ENCODE measurements at places on chromosomes 1 and 21.
A peak's percentile ranks its signal among the peaks of the same experiment; 100 is the strongest.

DNA sequence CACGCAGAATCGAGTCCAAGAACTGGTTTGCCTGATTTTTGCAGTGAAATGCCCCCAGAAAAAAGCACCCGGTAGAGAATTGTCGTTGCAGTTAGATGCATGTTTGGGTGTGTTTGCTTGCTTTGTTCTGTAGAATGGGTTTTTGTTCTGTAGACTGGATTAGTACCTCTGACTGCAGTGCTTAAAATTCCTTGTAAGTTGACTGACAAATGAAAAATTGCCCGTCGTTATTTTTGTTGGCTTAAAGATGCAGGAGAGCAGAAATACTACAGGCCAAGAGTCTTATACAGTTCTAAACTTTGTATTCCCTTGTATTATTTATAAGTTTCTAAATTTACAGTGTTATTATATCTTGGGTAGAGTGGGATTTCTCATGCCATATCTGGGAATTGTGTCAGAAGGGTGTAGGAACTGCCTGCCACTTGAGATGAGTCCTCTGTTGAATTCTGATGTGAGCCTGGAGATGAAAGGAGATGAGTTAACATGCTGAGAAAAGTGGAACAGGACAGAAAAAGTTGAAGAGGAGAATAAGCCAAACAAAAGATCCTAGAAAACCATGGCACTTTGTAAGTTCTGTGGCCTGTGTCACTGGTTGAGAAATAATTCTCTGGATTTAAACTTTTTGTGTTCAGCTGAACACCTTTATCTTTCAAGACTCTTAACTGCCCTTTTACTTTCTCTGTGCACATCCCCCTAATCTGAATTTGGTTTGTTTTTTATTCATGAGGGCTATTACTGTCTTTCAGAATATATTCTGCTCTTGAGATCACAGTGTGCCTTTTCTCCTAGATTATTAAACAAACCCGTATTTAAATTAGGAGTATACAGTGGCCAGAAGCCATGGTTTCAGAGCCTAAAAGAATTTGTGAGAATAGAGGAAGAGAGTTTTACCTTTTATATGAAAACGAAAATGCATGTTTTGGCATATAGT is 1.4 kb downstream of the DESI2 start:
- no peak for DNase-seq

DNA sequence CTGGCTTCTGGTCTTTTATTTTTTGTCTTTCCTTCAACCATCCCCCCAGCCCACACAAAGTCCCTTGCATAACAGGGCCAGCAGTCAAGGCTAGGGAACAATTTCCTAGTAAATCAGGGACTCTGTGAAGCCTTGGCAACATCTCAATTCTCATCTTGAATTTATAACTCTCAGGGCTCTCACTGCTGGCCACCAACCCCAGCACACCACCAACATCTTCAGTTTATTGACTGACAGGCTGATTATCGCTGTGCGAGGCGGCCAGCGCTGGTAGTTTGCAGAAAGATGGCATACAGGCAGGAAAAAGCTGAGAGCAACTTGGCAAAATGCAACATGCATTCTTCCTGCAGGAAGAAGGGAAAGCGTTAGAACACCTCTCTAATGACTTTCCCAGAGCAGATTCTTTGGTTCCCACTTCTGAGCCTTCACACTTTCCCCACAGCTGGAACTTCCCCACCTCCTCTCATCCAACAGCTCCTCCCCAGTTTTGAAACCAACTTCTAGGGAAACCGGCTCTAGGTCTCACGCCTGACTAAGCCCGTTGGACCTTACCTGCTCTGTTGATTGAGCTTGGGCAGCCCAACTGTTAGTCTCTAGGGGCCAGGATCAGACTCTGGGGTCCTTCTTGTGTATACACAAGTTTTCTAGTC is 26.3 kb upstream of the CSF1 start:
- DNase-seq, result no peak

DNA sequence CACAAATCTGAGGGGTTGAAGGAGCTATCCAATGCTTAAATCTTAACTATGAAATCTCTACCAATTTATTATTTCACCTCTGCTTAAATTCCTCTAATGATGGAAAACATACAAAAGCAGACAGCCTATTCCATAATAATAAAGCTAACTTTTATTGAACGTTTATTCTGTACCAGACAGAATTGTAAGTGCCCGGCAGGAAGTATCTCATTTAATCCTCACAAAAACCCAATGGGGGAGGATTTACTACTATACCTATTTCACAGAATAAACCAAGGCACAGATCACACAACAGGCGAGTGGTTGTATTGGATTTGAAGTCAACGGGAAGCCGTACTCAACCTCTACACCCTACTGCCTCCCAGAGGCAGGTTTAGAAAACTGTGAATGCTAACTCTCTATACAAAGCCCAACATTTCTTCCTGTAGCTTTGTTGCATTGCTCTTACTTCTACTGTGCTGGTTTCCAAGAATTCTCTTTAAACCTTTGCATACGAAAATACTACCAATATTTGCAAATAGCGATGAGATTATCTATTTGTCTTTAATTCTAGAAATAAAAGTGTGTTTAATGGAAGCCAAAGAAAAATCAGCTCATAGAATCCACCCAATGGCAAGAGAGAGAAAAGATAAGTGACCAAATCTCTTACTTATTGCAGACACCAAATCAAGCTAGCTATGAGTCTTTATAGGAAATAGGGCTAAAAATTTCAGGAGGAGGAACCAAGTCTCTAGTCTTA is 33.5 kb upstream of the C1orf53 start:
- DNase-seq, result peak; percentile 6

DNA sequence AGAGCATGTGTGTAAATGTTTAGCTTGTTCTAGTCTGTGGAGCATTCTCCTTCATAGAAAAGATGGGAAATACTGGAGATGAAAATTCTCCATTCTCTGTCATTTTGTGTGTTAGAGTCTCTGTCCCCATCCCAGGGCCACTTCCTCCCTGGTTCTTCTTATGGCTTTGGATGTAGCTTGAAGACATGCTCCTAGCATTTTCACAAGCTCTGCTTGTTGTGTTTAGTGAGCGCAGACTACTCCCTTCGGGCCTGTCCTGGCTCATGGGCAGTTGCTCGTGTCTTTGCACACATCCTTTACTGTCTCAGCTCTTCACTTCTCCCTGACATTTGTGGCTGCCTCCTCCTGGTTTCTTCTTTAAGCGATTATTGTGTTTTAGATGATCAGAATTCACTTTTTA is 30.4 kb downstream of the MAPKAPK2 start:
- no peak for DNase-seq

DNA sequence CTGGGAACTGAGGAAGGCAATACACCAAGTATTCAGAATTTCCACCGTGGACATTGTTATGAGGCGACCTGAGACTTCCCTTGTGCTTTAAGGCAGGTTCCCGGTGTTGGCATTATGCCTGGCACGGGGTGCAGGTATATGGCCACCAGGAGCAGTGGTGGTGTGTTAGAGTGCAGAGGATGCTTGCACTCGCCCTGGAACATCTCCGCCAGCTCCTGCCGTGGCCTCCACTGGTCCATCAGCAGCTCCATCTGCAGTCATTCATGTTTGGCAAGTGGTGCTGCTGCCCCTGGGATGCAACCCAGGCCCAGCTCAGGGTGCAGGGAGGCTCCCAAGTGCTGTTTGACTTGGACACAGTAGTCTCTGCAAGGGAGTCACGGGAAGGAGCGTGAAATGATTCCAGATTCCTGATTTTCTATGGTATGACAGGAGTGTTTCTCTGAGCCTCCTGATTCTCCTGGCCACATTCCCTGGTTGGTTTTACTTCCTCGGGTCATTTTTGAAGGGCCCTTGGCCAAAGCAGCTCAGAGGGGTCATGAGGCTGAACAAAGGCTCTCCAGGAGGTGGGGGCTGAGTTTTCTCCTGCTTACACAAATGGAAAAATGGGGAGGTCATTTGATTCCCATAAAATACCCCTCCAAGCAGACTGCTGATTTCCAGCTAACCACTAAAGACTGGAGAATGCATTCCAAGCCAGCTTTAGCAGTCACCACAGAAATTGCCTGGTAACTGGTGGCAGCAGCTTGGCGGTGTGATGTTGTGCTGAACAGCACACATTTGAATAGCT is 60.4 kb upstream of the PSEN2 start:
- DNase-seq, result no peak

DNA sequence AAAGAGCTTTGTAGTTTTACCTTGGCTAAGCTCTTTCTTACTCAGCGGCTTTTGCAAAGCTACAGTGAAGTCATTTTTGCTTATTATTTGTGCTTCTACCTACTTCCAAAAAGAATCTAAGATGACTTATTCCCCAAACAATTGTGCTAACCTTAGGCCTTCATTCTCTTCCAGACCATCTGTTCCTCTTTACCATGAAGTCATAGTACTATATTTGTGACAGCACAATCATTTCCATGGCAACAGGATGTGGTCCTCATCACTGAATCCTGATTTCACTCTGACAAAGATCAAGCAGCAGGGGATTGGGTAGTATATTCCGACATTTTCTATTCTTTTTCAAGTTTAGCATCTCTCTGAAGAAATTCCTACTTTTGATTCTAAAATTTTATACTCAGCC is 24.8 kb upstream of the NMNAT2 start:
- no peak for DNase-seq

GRCh38 chr21:34992736-34993398 is 56.2 kb downstream of the RUNX1 start:
- no peak for DNase-seq

GRCh38 chr1:179143322-179143721 is 61.5 kb downstream of the TOR3A start:
- no peak for DNase-seq

- no peak for DNase-seq
Measured at GRCh38 chr1:39458991-39459390, 32.4 kb upstream of the BMP8A start.

- no peak for DNase-seq
Measured at GRCh38 chr21:20949884-20950283, 48.3 kb upstream of the NCAM2 start.

- DNase-seq, result no peak
Measured at GRCh38 chr1:207981976-207982375, 71.1 kb upstream of the CD34 start.

DNA sequence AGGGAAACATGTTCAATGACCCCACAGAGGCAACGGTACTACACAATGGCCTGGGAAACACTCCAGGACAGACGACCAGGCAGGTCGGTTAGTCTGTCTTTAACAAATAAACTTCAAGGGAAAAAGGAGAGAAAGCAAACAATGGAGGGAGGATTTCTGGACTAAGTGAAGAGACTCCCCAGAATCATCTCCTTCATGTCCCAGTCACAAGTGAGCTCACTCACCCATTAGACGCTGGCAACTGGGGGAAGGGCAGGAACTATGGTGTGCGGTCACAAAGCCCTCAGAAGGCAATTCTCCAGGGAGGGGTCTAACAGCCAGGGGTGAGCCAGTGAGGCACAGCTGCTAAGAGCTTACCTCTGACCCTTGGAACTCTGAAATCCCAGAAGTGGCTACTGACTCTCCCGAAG is 55.7 kb upstream of the NADK start:
- DNase-seq, result no peak

DNA sequence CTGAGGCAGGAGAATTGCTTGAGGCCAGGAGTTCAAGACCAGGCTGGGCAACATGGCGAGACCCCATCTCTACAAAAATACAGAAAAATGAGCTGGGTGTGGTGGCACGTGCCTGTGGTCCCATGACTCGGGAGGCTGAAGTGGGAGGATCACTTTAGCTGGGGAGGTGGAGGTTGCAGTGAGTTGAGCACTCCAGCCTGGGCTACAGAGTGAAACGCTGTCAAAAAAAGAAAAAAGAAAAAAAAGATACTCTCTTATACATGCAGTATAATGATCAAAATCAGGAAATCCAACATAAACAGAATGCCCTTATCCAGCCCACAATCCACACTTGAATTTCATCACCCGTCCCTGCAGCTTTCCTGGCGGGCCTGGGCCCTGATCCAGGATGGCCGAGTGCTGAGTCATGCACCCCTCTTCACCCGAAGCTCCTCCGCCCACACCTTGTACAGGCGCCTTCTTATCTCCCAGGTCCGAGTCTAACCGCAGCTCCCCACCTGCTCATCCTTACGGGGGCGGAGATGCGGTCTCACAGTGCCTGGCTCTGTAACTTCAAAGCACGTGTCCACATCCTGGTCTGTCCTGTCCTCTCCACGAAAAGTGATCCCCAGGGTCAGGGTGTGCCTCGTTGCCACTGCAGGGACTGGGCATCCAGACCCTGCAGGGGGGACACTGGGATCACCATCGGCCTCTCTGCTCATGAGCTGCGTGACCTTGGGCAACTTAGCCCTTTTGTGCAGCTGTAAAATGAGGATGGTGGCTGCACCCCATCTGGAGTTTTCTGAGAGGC is 120.2 kb upstream of the SLC45A1 start:
- no peak for DNase-seq

DNA sequence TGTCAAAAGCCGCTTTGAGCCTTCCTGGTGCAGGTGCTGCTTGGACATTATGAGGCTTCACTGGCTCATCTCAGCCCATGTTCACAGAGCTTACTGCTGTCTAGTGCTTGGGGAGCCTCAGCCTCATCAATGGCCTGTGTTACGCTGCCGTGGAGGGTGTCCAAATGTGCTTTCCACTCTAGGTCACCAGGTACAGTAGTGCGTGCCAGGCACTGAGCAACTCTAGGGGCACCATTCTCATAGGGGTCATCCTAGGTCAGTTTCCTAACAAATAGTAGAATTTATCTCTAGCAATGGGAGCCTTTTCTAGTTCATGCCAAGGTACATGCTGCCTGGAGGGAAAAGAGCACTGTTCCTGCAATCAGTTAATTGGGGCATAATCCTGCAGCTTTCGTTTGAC is 193.8 kb downstream of the DYRK1A start:
- no peak for DNase-seq

DNA sequence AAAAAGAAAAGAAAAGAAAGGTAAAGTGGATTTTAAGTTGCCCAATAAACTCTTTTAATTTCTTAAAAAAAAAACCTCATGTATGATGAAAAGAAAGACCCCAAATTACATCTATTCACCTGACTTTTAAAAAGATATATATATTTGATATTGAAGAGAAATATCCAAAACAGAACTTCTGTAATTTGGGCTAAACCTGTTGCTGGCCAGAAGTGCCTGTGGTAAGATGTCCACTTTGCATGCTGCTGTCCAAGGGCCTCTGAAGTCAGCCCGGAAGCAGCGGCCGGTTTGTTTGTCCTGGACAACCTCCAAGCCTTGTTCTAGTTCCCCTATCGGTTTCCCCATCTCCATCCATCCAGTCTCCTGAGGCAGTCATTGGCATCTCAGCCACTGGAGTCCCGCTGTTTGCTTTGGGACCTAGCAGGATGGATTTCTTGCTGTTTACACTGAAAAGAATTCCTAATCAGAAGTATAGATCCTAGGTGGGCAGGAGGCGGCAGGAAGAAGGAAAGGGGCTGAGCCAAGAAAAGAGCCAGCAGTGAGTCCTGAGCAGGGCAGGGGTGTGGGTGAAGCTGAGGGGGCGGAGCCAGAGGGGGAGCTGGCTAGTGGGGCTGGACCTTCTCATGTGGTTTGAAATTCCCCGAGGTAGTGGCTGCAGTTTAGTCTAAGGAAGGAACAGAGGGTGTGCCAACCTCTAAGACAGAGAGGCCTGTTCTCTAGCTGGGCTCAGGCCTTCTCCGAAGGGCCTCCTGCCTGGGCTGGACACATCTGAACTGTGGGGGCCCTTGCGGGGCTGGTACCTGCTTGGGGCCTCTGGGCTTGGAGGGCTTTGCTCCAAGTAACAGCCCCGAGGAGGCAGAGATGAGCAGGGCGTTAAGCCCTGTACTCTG is 3.3 kb downstream of the NCMAP start:
- no peak for DNase-seq

Measured in stimulated activated CD4-positive, alpha-beta T cell treated with anti-CD3 and anti-CD28 coated beads, Interleukin-4, amount 100 ng/mL, for 1 hour (primary cell).